ENCODE measurements at places on chromosomes 6 and 20. TPM values are rescaled to one million over a fixed set of nuclear protein-coding genes. Genes with fewer than 3 reads are reported as not detected.
A peak's percentile ranks its signal among the peaks of the same experiment; 100 is the strongest.

Gene ATP5F1E
- 101 TPM for total RNA-seq

- H3K36me3 ChIP-seq = no peaks in the 10 kb centered on the region
- no peak overlapping the region for H3K4me3 ChIP-seq
- no peak for DNase-seq
- no peak overlapping the region for H3K27ac ChIP-seq
- H3K4me1 ChIP-seq = no peaks in the 10 kb centered on the region
These were observed 4.2 kb upstream of the TSBP1 start for GRCh38 chr6:32375739-32376529.

GRCh38 chr6:158131926-158132325, 36.1 kb downstream of the SERAC1 start:
- H3K4me3 ChIP-seq = no peak overlapping the region
- H3K4me1 ChIP-seq = no peaks in the 10 kb centered on the region
- no peaks in the 10 kb centered on the region for H3K36me3 ChIP-seq
- H3K27me3 ChIP-seq = no peaks in the 10 kb centered on the region

DNA sequence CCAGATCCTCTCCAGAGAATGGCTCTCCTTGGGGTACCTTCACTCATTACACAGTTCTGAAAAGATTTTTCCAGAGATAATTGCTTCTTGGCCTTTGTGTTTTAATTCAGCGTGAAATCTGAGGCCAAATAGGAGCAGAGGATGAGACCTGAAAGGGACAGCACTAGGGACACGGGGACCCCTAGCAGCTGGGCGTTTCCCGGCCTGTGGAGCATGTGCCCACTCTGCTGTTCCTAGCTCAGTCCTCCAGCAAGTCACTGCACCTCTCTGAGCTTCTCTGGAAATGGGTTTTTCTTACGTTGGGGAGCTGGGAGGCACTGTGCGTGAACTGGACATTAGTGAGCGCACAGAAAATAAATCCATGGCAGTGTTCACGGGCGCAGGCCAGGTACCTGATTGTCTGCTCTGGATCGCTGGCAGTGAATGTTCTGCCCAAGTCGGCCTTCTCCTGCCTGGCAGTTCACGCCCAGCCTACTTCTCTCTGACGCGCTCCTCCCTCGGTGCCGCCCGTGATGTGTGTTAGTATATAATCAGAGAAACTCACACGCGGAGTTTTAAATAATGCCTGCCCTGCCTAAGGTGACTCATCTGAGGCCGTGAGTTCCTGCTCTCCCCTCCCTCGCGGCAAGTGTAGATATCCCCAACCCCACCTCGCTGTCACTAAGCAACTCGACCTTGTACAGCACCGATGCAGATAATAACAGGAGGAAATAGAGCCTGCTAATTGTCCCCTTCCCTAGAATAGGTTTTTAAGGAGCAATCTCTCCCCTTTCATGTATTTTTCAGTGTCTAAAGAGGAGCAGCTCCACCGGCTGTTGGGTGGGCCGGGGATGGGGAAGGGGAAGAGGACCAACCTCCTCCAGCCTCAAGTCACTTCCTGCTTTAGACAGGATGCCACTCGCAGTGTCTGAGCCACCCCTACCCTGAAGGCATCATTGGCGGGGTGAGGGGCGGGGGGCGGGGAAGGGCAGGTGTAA, 2.7 kb upstream of the TUBB2A start:
- H3K27me3 ChIP-seq = peaks cover 45% of the 10 kb centered on the region
- peaks cover 33% of the 10 kb centered on the region for H3K4me1 ChIP-seq
- H3K4me3 ChIP-seq = no peak overlapping the region
- peak; percentile 37 for DNase-seq

DNA sequence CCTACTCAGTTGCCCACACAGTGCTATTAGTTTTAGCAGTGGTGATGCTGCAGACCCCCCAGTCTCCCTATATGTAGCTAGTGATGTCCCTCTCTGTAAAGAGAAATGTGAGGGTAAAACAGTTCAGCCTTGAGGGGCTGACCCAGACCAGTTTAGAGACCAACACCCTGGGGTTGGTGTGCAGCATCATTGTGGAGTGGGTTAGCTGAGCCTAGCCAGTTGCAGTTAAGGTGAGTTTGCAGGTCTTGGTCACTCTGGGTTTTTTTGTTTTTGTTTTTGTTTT, 401 bp upstream of the B3GALT4 start:
- no peak for DNase-seq
- no peaks in the 10 kb centered on the region for H3K27me3 ChIP-seq
- peak overlapping the region; percentile 91 for H3K27ac ChIP-seq
- H3K4me3 ChIP-seq = peak overlapping the region; percentile 95
- peaks cover 69% of the 10 kb centered on the region for H3K4me1 ChIP-seq

GRCh38 chr6:170142559-170142958, 148.3 kb downstream of the DLL1 start:
- no peaks in the 10 kb centered on the region for H3K27me3 ChIP-seq
- H3K4me1 ChIP-seq = peaks cover 14% of the 10 kb centered on the region
- no peak for DNase-seq
- H3K36me3 ChIP-seq = peaks cover 6% of the 10 kb centered on the region
- no peak overlapping the region for H3K27ac ChIP-seq
- H3K4me3 ChIP-seq = no peak overlapping the region

Data from activated CD4-positive, alpha-beta T cell treated with anti-CD3 and anti-CD28 coated beads, Interleukin-2, amount 10 ng/mL, durations not matched to agents 7 days and 5 days (primary cell).